Neuronal stem cell (in vitro differentiated cells): ENCODE measurements at places on chromosomes 4 and X.
A peak's percentile ranks its signal among the peaks of the same experiment; 100 is the strongest.

GRCh38 chr4:175806727-175807126 is 5.3 kb downstream of the GPM6A start:
- H3K4me1 ChIP-seq: no peaks in the 10 kb centered on the region
- no peaks in the 10 kb centered on the region for H3K36me3 ChIP-seq
- no peak for DNase-seq
- H3K4me3 ChIP-seq: no peak overlapping the region
- no peak overlapping the region for H3K27ac ChIP-seq

DNA sequence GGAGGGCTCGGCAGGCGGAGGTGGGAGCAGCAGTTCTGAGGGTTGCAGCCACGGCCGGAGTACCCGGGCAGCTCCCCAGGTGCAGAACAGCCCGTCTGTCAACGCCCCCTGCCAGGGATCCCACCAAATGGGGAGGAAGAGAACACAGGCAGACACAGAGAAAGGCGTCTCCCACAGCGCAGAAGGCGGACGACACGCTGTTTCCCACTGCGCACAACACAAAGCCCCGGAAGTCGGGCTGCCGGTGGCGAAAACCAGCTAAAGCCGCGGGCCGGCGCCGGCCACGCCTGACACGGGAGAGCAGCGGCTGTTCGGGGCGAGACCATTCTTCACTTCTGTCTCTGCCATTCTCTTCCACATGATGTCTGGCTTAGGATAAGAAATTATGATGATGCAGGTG is 31.6 kb downstream of the CTBP1 start:
- H3K4me3 ChIP-seq: no peak overlapping the region
- H3K27me3 ChIP-seq: no peaks in the 10 kb centered on the region
- DNase-seq: no peak
- H3K36me3 ChIP-seq: peaks cover 54% of the 10 kb centered on the region
- H3K4me1 ChIP-seq: no peaks in the 10 kb centered on the region

GRCh38 chr4:964346-965025 is 8.9 kb downstream of the DGKQ start:
- H3K36me3 ChIP-seq: peaks cover 2% of the 10 kb centered on the region
- no peaks in the 10 kb centered on the region for H3K4me1 ChIP-seq

DNA sequence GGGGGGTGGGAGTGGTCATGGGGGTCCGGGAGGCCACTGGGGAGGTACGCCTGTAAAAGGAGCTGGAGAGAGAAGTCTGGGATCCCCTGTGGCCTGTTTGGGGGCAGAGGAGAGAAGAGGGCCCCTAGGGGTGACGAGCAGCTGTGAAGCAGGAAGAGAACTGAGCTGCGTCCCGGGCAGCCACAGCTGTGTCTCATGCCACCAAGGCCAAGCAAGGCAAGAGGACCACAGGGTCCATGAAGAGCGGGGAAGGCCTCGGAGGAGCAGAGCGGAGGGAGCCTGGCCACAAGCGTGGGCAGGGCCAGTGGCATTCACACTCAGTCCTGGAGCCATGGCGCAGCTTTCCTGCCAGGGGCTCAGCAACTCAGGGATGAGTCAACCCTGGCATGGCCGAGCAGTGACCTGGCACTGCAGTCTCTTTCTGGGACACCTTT is 13.6 kb upstream of the NAT8L start:
- peaks cover 5% of the 10 kb centered on the region for H3K4me1 ChIP-seq
- H3K4me3 ChIP-seq: peak overlapping the region; percentile 44
- H3K36me3 ChIP-seq: no peaks in the 10 kb centered on the region
- DNase-seq: no peak

DNA sequence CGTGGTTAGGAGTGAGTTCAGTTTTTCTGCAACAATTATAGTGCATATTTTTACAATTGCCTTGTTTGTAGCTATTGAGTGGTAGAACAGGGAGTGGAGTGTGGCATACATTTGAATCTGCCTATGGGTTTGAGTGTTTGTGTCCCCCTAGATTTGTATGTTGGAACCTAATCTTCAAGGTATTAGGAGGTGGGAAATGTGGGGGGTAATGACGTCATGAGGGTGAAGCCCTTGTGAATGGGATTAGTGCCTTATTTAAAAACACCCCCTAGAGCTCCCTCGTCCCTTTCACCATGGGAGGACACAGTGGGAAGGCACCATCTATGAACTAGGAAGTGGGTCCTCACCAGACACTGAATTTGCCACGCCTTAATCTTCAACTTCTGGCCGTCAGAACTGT is 819.6 kb downstream of the NLGN4X start:
- H3K4me1 ChIP-seq: no peaks in the 10 kb centered on the region
- H3K4me3 ChIP-seq: no peak overlapping the region
- DNase-seq: no peak
- H3K36me3 ChIP-seq: no peaks in the 10 kb centered on the region
- no peaks in the 10 kb centered on the region for H3K27me3 ChIP-seq

DNA sequence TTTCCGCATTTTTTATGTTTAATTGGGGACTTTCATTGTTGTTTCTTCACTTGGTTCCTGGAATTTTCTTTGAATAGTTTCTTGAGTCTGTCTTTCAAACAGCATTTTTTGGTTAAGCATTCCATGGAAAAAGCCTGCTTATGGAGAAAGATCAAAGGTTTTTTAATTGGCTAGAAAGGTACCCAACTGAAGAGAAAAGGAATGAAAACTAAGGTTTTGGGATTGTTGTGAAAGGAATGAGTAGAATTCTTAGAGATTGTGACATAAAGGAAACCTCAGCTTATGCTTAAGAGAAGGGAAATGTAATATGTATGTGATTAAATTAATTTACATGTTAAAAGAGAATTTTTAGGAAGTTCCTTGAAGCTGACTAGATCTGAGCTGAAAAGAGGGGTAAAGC is 82.8 kb downstream of the CCKAR start:
- H3K27ac ChIP-seq: no peak overlapping the region
- H3K36me3 ChIP-seq: peaks cover 66% of the 10 kb centered on the region
- H3K27me3 ChIP-seq: no peaks in the 10 kb centered on the region
- DNase-seq: no peak

DNA sequence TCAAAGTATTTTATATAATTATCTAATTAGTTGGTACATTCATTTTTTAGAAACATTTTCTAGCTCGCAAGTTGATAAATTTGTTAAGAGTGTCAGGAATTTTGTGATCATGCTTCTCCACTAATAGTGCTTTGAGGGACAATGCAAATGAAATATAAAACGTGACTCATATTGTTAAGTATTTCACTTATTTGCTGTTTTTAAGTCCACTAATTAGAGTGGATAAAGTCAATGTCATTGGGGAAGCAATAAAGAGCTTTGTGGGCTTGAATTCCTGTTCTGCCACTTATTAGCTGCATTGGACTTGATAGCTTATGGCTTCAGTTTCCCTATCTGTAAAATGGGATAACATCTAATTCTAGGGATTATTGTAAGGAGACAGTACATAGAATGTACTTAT is 26.5 kb upstream of the ANAPC4 start:
- H3K36me3 ChIP-seq: peaks cover 2% of the 10 kb centered on the region
- H3K4me1 ChIP-seq: no peaks in the 10 kb centered on the region
- H3K27ac ChIP-seq: no peak overlapping the region
- H3K27me3 ChIP-seq: no peaks in the 10 kb centered on the region
- DNase-seq: no peak

DNA sequence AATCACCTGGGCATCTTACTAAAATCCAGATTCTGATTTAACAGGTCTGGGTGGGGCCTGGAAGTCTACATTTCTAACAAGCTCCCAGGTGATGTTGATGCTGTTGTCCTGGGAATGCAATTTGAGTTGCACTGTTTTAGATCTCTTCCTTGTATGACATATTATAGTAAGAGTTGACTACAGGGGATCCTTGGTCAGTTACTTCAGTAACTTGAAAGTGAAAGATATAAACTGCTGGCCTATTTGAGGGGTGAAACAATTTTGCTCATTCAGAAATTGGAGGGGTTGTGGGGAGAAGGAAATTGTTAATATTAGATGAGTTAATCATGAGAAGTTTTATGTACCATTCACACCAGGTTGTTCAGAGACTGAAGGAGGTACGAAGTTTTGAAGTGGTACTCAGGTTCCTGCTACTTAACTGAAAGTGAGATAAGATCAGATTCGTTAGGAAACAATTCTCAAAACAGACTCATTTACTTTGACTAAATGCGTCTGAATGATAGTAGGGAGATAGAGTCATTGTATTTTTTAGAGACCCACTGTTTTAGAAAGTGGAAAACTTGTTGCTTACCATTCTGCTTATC is 12.5 kb downstream of the SH2D1A start:
- H3K4me3 ChIP-seq: no peak overlapping the region
- no peak overlapping the region for H3K27ac ChIP-seq
- H3K4me1 ChIP-seq: no peaks in the 10 kb centered on the region
- H3K36me3 ChIP-seq: no peaks in the 10 kb centered on the region

GRCh38 chr4:110609044-110609750 is 13.7 kb downstream of the PITX2 start:
- H3K27ac ChIP-seq: no peak overlapping the region
- DNase-seq: no peak
- peaks cover 40% of the 10 kb centered on the region for H3K27me3 ChIP-seq
- H3K4me3 ChIP-seq: no peak overlapping the region
- no peaks in the 10 kb centered on the region for H3K4me1 ChIP-seq
- H3K36me3 ChIP-seq: no peaks in the 10 kb centered on the region

DNA sequence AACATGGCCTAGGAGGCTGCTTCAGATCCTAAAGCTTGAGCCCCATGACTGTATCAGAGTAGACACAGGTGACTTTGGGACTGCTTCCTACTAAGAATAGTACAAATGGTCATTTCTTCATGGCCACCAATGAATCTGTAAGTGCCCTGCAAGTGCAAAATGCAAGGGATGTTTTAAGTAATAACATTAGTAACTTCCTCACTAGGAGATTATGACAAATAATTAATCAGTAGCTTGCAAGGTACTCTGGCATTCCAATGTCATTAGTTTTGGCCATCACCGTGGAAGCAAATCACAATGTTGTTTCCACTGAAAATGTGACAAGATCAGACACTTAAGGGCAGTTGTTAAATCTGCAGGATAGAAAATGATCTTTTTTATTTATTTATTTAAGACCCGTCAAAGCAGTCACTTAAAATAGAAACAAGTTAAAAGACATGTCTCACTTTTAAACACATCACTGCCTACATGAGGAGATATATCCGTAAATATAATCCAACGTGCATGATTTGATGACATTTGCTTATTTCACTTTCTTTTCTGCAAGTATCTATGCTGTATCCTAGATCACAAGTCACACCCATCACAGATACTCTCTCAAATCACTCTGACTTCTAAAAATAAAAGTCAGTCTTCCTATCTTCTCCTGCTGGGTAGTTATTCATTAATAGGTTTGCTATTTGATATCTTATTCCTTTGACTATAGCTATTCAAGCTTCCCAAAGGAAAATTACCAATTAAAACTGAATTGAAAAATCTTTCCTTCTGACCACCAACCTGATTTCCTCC is 400.6 kb downstream of the IL15 start:
- no peaks in the 10 kb centered on the region for H3K36me3 ChIP-seq
- no peak for DNase-seq
- no peak overlapping the region for H3K27ac ChIP-seq
- no peaks in the 10 kb centered on the region for H3K4me1 ChIP-seq
- no peaks in the 10 kb centered on the region for H3K27me3 ChIP-seq
- no peak overlapping the region for H3K4me3 ChIP-seq

- no peak overlapping the region for H3K4me3 ChIP-seq
- no peaks in the 10 kb centered on the region for H3K27me3 ChIP-seq
- no peaks in the 10 kb centered on the region for H3K36me3 ChIP-seq
- no peak overlapping the region for H3K27ac ChIP-seq
Observed at GRCh38 chr4:60327651-60328050, 872.5 kb upstream of the ADGRL3 start.

DNA sequence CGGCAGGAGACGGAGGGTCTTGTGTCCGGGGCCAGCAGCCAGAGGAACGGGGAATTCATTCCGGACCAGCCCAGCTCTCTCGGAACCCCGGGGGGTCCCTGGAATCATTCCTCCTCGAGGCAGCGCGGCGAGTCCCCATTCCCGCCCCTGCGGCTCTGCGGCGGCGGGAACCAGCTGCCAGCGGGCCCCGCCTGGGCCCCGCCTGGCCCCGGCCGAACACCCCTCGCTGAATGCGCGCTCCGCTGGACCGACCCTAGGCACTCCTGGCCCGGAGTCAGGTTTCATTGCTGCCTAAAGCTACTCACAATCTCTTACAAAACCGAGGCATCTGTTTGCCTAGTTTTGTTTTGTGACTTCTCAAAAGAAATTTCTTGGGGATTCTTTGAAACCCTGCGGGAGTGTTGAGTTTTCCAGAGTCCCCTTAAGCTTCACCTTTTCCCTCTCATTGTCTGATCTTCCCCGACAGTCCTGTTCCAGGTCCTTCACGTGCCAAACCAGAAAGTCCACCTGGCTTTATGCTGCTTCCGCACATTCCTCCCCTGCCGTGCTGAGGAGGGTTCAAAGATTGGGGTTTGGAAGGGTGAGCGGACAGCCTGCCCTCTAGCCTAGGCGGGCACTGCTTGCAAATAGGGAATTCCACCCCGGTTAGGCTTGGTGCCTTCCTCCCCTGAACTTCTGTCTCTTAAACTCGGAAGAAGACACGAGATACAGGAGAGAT is 789 bp downstream of the ARHGAP10 start:
- peak; percentile 35 for DNase-seq
- no peaks in the 10 kb centered on the region for H3K36me3 ChIP-seq
- H3K27me3 ChIP-seq: peaks cover 93% of the 10 kb centered on the region
- H3K4me3 ChIP-seq: peak overlapping the region; percentile 52
- no peak overlapping the region for H3K27ac ChIP-seq

DNA sequence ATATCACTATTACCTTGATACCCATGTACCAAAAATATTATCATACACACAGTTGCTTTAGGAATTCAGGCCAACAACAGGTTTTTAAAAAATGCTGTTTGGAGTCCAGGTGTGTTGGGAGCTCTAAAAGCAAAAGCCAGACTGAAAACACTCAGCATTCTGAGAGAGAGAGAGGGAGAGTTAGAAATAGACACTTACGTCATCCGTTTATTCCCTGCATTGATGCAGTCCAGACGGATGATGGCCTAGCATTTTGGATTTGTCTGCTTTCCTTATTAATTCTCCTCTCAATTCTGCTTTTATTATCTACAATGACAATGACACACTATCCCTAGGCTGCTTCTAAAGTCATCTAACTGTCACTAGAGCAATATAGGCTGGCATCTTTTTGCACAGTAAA is 358.3 kb upstream of the BOD1L1 start:
- no peak overlapping the region for H3K4me3 ChIP-seq
- no peaks in the 10 kb centered on the region for H3K4me1 ChIP-seq
- DNase-seq: no peak
- no peaks in the 10 kb centered on the region for H3K36me3 ChIP-seq
- H3K27ac ChIP-seq: no peak overlapping the region
- peaks cover 5% of the 10 kb centered on the region for H3K27me3 ChIP-seq

- H3K27ac ChIP-seq: no peak overlapping the region
- no peak for DNase-seq
- no peaks in the 10 kb centered on the region for H3K27me3 ChIP-seq
- no peaks in the 10 kb centered on the region for H3K36me3 ChIP-seq
- peaks cover 2% of the 10 kb centered on the region for H3K4me1 ChIP-seq
Observed at GRCh38 chrX:130878350-130879341, 24.4 kb downstream of the ENOX2 start.

DNA sequence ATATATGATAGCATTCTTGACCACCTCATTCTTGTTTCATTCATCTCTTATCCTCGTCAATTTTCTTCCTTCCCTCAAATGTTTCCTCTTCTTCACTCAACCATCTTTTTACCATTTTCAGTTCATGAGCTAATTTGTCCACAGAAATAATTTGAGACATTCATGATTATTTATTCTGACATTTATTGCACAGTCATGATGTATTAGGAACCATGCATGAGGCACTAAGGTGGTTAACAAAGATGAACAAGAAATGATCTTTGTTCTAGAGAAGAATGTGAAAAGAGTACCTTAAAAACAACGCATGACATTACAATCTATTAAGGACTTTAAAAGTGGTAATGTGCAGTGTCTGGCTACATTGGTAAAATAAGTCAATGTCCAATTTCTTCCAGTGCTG is 27.9 kb downstream of the TEC start:
- H3K27ac ChIP-seq: no peak overlapping the region
- no peaks in the 10 kb centered on the region for H3K4me1 ChIP-seq
- no peaks in the 10 kb centered on the region for H3K36me3 ChIP-seq
- DNase-seq: no peak
- H3K27me3 ChIP-seq: no peaks in the 10 kb centered on the region
- no peak overlapping the region for H3K4me3 ChIP-seq
